ENCODE measurements at places on chromosomes 1 and 21. TPM values are rescaled to one million over a fixed set of nuclear protein-coding genes. Genes with fewer than 3 reads are reported as not detected.
A peak's percentile ranks its signal among the peaks of the same experiment; 100 is the strongest.

GRCh38 chr21:34890724-34891612 lies 158.1 kb downstream of the RUNX1 start:
- DNase-seq, result peak; percentile 39

DNA sequence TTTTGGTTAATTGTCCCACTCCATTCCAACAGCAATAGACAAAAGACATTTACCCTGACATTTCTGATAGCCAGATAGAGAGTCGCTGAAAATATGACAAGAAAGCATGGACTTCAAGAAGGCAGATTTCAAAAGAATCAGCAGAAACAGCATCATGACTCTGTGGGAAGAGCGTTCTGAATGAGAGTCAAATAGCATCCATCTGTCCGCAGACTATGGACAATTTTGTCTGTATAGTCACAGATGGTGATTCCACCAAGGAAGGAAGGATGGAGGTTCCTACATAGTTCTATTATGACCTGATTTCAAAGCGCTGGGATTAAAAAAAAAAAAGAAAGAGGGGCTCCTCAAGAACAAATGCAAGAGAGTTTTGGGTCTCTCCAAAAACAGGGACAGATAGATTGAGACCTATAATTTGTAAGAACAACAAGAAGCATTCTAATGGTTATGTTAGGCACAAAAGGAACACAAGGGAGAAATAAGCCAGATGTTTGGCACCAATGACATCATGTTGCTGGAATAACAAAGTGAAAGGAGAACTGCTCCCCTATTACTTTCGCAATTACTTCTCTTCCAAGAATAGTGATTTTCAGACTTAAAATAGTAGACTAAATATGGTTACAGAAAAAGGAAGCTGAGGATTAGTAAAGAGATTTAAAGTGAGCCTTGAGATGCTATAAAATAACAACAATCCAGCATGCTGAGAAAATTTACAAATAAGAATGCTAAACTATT lies 28.5 kb downstream of the NIBAN1 start:
- no peak for DNase-seq

DNA sequence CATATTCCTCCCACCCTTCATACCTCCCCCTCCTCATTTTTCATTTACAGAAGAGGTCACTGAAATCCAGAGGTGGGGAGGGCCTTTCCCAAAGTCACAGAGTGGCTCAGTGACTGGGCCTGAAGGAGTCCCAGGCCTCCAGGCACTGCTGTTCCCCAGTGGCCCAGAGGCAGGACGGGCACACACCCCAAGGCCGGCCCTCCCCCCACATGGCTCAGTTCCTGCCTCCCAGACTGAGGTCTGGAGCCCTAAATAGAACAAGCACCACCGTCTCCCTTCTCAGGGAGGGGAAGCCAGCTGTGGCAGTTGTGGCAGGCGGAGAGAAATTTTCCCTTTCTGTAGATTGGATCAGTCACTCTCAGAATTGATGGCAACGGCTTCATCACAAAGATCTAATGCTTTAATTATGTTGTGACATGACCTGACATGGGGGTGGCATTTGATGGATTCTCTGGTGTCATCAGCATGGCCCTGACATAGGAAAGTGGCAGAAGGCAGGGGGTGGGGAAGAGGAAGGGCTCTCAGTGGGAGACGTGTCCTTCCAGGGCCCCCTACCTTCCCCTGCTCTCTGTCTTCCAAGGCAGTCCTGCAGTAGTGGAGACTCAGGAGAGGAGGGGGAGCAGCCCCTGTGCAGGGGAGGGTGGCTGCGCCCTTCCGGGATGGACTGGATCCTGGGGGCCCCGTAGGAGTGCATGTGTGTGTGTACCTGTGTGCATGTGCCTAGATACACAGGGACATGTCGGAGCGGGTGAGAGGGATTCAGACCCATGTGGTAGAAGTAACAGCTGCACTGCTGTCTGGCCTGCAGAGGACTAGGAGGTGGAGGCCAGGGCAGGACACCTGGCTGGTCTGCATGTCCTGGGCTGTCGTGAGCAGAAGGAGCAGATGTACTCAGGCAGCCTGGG lies 41.2 kb upstream of the FOXO6 start:
- peak; percentile 75 for DNase-seq

DNA sequence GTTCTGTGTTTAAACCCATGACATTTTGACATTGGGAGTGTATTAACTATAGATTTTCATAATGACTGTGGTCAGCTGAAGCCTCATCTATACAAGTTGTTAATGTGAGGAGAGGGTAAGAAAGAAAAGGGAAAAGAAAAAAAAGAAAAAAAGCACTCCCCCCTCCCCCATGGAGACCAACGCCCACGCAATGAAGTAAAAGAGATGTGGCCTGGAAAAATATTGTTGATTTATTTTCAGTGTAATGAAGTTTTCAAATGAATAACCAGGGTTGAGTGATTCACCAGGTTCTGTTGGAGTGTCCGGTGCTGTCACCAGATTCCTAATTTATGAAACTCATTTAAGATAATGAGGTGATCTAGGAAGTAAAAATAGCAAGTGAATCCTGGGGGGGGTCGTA lies 4.7 kb downstream of the RNF220 start:
- DNase-seq, result no peak

DNA sequence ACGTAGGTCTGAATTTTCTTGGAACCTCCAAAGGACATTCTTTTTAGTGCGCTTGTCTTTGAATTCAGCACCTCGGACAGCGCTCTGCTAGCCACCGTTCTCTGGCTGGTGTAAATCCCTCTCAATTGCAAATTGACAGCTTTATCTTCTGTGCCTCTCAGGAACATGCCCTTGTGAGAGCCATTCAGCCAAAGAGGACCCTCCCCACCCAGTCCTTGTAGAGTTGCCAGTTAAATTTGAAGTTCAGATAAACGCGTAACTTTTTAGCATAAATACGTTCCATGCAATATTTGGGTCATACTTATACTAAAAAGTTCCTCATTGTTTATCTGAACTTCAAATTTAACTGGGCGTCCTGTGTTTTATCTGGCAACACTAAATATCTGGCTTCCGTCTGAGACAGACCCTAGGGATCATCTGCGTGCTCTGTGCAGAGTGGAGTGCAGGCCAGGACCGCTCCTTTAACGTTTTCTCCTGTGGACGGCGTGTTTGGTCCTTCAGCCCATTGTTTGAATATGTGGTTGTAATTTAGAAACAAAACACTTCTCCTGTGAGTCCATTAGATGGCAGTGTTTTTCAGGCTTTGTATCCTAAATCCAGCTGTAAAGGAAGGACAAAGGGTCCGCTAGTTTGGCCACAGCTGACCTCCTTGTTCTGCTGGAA lies 7.0 kb downstream of the KCNAB2 start:
- peak; percentile 72 for DNase-seq

DNA sequence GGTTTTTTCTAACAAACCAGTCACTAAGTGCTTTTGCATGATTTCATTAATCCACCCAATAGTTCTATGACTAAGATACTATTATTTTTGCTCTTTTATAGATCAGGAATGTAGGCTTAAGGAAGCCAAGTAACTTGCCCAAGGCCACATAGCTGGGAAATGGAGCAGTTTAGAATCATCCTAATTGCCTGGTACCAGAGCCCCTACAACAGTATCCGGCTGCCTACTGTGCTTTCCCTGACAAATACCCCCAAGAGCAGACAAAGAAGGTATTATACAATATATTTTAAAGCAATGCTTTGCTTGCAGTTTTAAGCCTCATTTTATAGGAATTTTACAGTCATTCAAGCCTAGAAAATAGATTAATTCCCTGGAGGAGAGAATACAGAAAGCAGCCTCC lies 45.5 kb upstream of the RASAL2 start:
- no peak for DNase-seq

- DNase-seq, result no peak
These were observed 75.7 kb downstream of the UCHL5 start for GRCh38 chr1:192983349-192983980.

DNA sequence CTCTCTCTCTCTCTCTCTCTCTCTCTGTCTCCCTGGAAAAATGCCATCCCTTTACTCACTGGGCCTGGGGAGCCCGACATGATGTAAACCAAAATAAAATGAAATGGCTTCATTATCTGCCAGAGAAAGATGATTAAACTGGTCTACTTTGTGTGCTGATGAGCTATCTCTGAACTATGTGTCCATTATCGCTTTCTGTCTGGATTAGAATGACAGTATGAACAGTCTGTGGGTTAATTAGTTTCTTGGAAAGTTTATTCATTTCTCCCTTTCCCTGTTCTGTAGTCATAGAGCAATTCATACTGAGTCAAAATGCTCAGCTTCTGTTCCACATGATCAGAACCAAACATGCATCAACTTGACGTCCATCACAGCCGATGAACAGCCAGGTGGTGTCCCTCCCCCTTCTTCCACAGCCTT lies 72.4 kb upstream of the KCND3 start:
- DNase-seq, result no peak

DNA sequence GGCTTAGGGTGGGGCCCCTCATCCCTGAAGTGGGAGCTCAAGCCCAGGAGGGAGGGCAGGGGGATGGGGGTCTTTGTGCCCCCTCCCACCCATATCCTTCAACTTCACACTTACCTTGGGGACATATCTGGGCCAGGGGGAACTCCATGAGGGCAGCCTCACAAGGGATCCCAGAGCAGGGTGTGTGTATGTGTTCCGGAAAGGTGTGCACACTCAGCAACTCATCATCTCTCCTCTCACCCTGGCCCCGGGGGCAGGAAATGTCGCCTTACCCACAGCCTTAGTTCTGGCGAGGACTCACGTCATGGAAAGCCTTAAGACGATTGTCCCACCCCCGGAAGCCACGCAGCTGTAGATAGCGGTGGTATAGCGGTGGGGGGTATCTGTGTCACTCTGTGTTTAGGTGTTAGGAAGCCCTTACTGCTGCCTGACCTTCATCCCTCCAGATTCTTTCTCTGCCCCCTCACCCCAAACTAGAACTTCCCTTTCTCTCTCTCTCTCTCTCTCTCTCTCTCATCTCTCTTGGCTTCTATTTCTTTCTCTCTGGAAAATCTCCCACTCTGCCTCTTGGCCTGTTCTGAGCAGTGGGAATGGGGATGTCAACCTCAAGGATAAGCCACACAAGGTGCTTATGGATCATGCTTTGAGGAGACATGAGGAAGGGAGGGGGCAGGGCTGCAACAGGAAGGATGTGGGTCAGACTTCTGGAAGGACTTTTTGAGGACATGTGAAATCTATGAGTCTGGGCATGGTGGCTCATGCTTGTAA lies at the start of gene SH2D2A:
SH2D2A (minus strand) TSS at position 288 of the 768 bp plus-strand sequence; CDS start at position 148, 140 bp downstream.
- peak; percentile 64 for DNase-seq

GRCh38 chr1:182351790-182352364 lies 39.7 kb downstream of the GLUL start:
- no peak for DNase-seq

The PAQR6 gene
- 0.32 TPM for total RNA-seq

GRCh38 chr1:243261390-243261789 lies 5.5 kb downstream of the SDCCAG8 start:
- DNase-seq, result no peak

DNA sequence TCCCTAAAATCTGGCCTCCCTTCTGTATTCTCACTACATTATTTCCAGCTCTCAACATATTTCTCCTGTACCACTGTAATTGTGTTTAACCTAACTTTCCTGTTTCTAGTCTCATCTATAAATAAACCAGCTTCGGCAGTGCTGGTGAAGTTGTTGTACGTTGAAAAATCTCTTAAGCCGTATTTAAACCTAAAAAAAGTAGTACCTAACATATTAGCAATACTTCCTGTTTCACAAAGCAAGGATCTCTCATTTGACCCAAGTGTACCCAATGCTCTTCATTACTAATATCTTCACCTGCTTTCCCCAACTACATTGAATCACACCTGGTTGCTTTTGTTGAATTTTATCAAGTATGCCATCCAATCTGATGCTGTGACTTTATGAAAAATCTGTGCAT lies 42.2 kb upstream of the RGS21 start:
- DNase-seq, result no peak

- DNase-seq, result no peak
These were observed 237.0 kb downstream of the MRPL39 start for GRCh38 chr21:25370311-25370744.

The DNAJC8 gene
- total RNA-seq, result 62.3 TPM

DNA sequence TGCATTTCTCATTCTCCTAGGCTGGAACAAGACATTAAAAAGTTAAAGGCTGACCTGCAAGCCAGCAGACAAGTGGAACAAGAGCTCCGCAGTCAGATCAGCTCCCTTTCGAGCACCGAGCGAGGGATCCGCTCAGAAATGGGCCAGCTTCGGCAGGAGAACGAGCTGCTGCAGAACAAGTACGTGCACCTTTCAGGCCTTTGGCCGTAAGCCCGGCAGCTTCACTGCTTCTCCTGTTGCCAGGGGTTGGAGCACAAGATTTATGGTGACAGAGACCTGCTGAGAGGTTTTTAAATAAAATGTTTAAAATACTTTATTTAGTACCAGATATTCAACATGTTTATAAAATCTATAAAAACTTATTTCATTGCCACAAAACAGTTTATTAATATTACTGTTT lies 53.4 kb downstream of the MACO1 start:
- DNase-seq, result peak; percentile 86

DNA sequence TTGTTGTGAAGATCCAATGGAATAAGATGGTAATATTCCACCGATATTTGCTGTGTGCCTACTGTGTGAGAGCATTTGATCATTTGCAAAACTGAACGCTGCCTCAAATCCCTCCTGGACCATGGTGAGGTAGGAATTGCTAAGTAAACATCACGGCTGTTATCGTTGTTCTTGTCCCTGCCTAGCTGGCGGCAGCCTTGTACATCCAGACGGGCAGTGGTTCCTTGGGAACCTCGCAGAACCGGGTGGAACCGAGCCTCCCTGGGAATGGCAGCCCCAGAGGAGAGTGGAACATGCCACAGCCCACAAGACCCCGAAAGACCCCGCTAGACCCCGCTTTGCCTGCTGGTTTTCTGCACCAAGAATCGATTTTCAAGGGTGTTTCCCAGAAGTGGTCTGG lies 60.9 kb downstream of the TAS1R2 start:
- no peak for DNase-seq

- no peak for DNase-seq
These were observed 22.7 kb downstream of the ZBTB8OS start for GRCh38 chr1:32627596-32628162.

The LCE1D gene
- total RNA-seq, result not detected

The OPRD1 gene
- not detected for total RNA-seq

- peak; percentile 21 for DNase-seq
These were observed 97.9 kb downstream of the TRIM11 start for GRCh38 chr1:228308628-228309325.

GRCh38 chr1:161121834-161122233 lies 3.9 kb downstream of the NIT1 start:
- no peak for DNase-seq

- no peak for DNase-seq
These were observed 1.3 kb downstream of the PRAMEF12 start for GRCh38 chr1:12774801-12775345.
